ENCODE measurements at places on chromosomes 7 and 10.
A peak's percentile ranks its signal among the peaks of the same experiment; 100 is the strongest.

- no peak for DNase-seq
Measured at GRCh38 chr10:77844713-77845445, 81.7 kb downstream of the DLG5 start.

DNA sequence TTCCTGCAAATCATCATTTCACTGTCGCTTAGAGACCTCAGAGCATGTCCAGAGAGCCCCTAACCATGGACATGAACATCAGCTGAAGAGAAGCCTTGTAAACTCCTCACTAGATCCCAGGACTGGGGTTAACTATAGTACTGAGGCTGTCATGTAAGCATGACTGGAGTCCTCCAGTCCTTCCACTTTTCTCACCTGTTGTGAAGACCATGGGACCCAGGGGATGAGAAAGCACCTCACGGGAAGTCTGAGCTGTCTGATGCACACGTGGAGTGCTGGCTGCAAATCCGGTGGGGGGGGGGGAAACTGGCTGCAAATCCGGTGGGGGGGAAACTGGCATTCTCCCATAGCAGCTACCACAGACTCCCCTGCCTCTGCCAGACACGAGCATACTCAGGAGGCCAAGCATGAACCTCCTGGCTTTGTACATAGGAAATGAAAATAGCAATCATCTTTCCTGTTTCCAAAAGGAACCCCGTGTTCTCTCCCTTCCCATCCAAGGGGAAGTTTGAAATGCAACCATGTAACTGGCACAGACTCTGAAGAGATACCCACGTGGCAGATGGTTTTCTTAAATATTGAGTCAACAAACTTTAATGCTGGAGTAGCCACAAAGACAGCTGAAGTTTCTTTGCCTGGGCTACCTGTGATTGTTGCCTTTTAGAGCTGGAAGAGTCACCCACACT lies 261.4 kb downstream of the ZMYND11 start:
- peak; percentile 14 for DNase-seq

- DNase-seq: no peak
Measured at GRCh38 chr7:129438839-129439651, 4.8 kb downstream of the STRIP2 start.

GRCh38 chr10:33122014-33122809 lies 164.2 kb upstream of the ITGB1 start:
- DNase-seq: no peak

DNA sequence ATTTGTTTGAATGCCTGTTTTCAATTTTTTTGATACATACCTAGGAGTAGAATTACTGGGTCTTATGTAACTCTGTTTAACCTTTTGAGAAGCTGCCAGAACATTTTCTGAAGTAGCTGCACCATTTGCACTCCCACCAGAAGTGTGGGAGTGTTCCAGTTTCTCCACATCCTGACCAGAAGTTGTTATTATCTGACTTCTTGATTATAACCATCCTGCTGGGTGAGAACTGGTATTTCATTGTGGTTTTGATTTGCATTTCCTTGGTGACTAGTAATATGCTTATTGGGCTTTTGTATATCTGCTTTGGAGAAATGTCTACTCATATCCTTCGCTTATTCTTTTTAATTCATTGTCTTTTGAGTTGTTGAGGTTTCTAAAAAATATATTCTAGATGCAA lies 117.2 kb upstream of the GLCCI1 start:
- DNase-seq: peak; percentile 41

DNA sequence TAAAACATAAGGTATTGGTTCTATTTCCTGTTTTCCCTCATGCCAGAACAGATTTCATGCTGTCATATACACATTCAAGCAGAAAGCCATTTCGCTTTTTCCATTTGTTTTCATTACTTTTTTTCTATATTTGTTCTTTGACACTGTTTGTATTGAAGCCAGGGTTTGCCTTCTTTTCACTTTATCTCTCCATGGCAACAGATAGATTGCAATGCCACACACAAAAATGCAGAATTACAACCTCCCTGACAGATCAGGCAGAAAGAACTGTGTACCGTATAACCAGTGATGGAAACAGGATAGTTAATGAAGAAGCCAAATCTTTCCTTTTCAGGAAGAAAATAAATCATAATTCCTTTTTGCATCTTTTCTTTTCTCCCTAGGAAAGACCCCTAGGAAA lies 103.0 kb upstream of the PCGF5 start:
- no peak for DNase-seq

GRCh38 chr10:86888585-86889381 lies 68.6 kb downstream of the MMRN2 start:
- peak; percentile 91 for DNase-seq

DNA sequence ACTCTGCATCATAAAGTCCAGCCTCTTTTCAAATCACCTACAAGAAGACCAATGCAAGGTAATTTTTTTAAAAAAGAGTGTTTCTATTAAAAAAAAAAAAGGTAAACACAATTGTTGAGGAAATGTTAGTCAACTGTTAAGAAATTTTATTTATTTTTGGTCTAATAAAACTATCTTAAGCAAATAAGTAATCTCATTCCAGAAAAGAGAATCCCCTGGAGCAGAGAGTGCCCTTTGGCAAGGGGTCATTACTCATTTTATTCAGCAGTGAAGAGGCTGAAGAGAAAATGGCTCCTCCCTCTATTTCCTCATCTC lies 63.4 kb upstream of the GSDME start:
- no peak for DNase-seq

DNA sequence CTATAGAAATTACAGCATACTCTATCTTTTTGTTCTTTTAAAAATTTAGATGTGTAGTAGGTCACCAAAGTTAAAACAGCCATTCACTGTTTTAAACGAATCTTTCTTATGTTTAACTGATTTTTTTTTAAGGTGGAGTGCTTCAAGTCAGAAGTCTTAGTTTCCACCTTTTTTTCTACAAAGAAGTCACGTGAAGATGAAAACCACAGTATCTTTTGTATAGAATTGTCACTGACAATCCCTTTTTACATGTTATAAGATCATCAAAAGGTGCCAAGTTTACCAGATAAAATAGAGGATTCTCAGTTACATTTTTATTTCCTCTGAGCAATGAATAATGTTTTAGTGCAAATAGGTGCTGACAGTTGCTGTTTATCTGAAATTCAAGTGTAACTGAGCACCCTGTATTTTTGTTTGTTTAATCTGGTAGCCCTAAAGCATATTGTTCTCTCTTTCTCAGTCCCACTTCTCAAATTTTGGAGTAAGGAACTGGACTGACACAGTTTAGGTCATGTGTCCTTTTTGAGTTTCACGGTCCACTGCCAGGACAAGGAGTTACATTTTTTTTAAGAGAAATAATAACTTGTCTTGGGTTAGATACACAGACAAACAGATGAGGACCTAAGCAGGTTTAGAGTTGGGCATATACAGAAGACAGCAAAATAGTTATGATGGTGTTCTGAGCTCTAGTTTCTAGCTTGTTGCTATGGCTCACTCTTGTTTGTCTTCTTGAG lies 233.2 kb upstream of the MBL2 start:
- DNase-seq: no peak

DNA sequence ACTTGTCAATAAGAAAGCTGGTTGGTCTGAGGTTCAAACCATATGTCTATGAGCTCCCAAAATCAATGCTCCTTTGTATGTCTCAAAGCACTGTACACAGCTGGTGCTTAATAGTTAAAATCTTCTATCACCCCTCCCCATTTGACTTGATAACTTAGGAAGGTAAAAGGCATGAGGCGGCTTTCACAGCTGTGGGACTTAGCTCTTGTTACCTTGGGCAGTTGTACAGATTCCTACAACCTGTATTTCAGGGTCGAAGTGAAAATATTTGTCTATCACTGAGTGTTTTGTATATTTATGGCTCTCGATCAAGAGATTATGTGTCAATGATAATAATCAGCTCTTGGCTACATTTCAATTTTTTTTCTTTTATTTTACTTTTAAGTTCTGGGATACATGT lies 992 bp upstream of the KIFBP start:
- DNase-seq: no peak

GRCh38 chr10:87559392-87559791 lies 54.7 kb downstream of the MINPP1 start:
- DNase-seq: no peak

- no peak for DNase-seq
Measured at GRCh38 chr7:157602581-157602980, 265.8 kb downstream of the DNAJB6 start.

GRCh38 chr10:123614888-123615287 lies 51.3 kb upstream of the GPR26 start:
- DNase-seq: peak; percentile 47

DNA sequence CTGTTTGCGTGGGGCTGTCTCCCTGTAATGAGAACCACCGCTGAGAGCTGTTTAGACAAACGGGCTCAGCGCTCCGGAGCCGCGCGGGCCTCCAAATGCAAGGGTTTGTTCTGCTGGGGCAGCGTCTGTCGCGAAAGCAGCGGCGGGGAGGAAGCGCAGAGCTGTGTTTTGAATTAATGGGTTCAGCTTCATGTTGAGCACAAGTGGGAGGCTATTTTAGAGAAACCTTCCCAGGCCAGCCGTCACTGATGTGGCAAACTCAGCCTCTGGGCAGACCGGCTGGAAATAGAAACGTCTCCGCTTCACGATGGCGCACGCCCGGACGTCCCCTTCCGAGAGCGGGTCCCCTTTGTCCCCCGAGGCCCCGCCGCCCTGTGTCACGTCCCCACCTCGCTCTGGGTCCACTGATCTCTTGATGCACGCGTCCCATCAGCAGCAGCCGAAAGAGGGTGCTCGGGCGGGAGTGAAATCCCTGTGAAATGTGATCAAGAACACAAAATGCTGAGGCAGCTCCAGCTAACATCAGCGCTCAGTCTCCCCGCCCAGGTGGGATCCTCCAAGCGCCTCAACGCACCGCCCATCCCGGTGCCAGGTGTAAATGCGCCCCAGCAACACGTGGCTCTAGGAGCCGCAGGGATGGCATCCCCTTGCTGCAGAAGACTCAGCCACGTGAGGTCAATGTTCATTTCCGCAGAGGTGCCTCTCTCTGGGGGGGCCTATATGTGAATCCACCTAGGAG lies 44.9 kb downstream of the BAMBI start:
- no peak for DNase-seq

DNA sequence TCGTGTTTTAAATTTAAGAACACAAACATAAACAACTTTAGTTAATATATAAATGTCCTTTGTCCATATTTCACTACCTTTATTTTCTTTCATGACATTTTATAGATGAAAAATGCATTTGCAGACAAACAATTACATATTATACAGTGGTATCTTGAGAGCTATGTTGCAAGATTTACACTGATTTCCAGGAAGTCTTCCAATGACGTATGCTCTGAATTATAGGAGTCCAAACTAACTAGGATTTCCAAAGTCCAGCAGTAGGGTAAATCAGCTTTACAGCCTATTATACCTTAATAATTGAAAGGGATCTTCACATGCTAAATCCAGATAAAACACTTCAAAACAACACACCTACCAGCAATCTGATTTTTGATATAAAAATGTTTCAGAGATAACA lies 69.4 kb downstream of the HYCC1 start:
- DNase-seq: no peak

DNA sequence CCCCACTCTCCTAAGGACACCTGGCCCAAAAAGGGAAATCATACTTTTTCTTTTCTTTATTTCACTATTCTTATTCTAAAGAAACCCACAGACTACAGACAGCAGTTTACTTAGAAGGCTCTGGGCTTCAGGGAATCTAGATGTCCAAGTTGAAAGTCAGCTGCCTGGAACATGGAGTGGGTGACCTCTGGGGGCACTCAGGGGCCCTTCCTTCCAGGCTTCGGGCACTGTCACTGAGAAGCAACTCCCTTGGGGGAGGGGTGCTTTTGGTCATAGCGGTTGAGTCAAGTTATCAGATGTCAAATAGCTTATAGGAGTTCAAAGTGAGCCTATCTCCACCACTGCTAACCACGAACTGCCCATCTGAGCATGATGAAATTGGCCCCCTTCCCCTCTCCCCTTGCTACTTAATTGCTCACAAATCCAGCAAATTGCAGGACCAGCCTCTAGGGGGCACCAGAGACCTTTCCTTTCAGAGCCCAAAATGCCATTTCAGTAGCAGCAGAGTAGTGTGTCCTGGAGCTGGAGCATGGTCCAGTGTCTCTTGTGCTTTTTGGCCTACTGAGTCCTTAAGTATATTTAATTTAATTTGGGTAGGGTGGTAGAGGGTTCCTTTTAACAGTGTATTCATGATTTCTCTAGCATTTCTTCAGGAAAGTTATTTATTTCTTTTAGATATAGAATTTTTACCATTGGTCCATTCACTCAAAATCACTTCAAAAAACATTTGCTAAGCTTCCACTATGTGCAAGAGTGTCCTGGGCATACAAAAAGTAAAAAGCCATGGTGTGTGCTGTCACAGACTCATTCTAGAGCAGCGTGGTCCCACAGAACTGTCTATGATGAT lies 463.8 kb downstream of the KCNMA1 start:
- DNase-seq: peak; percentile 91

DNA sequence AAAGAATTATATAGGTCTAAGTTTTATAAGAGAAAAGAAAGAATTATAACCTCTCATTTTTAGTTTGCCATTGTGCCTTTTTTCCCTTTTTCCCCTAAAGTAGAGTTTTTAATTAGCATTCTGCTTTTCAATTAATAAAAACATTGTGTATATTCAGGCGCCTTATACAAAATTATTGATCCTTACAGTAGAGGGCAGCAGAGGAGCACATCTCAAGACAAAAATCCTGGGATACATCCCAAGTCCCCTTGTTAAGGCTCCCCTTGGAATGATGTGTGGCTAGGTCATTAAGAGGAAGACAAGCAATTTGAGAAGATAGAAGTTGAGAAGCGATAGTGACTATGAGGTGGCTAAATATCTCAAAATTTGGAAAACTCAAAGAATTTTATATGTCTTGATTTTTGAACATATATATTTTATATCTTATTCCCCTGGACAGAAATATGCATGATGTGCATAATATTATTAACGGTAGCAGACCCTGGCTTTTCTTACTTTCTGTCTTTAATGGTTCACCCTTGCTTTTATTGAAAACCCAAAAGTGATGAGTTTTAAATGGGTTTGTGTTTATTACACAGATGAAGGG lies 19.1 kb upstream of the TPK1 start:
- peak; percentile 51 for DNase-seq

DNA sequence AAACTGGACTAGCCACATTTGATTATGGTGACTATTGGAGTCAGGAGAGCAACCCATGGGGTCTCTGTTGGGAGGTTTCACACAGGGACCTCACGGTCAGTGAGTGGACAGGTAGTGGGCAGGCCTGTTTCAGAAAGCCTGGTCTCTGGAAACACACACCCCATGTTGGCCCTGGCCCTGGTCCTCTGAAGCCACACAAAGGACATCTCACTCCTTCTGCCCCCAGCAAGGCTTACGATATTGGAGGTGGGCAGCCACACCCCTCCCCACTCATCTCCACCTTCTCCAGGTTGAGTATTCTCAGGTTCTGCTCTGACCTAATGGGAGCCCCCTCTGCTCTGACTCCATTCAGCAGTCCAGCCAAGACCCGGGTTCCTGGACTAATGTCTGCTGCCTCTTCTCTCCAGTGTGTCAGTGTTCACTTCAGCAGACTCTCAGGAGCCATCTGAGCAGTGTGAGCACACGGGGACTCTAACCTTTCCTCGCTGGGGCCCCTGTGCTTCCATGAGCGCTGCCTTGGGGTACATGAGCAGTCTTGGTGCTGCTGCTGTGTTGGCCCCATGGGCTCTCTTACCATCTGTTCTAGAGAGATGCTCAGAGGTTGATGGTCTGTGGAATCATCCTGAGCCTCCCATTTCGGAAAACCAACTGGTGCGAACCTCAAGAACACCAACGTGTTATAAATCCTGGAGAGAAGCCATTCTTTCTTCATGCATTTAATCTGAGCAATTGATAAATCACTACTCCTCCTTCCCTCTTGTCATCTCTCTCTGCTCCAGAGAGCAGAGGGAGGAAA lies 748.6 kb downstream of the GRID1 start:
- no peak for DNase-seq

GRCh38 chr7:34158368-34159153 lies 253.2 kb downstream of the BMPER start:
- DNase-seq: no peak

- DNase-seq: no peak
Measured at GRCh38 chr7:129375141-129375938, 58.9 kb upstream of the STRIP2 start.
